Smooth muscle cell of trachea (primary cell): ENCODE measurements at places on chromosomes 7 and 10. TPM values are rescaled to one million over a fixed set of nuclear protein-coding genes. Genes with fewer than 3 reads are reported as not detected.

Gene CTNNA3
- total RNA-seq = under 0.01 TPM in 1 of 2 replicates, not detected in the other

Gene TAS2R16
- not detected in 2 replicates for total RNA-seq

Gene DNAJC1
- 37.5 and 39.1 TPM in 2 replicates for total RNA-seq

Gene IQUB
- total RNA-seq = 0.83 and 1.2 TPM in 2 replicates

Gene ASB10
- not detected in 2 replicates for total RNA-seq

Gene OR2F1
- under 0.01 TPM in 1 of 2 replicates, not detected in the other for total RNA-seq

Gene SKAP2
- 9.9 and 15.3 TPM in 2 replicates for total RNA-seq

Gene TNRC18
- 67.3 and 83.3 TPM in 2 replicates for total RNA-seq

Gene C10orf62
- total RNA-seq = 0.15 TPM in 1 of 2 replicates, not detected in the other
